HCT116 (cell line): ENCODE measurements at places on chromosomes 11 and 22.

GRCh38 chr11:120792306-120792705 is 231.6 kb upstream of the TBCEL start:
- no peak for DNase-seq

DNA sequence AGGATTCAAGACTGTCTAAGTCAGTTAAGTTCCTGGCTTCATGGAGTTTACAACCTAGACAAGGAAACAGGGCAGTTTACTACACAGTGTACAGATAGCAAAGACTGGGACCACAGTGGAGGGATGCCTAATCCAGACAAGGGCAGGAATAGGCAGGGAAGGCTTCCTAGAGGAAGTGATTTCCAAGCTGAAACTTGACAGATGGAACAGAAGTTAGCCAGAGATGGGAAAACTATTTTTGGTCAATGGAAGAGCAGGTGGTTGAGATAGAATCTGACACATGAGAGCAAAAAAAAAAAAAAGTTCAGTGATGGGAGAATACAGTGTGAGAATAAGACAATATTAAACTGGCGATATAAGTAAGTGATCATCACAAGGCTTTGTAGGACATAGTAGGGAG is 1.3 kb downstream of the COA4 start:
- DNase-seq, result no peak

DNA sequence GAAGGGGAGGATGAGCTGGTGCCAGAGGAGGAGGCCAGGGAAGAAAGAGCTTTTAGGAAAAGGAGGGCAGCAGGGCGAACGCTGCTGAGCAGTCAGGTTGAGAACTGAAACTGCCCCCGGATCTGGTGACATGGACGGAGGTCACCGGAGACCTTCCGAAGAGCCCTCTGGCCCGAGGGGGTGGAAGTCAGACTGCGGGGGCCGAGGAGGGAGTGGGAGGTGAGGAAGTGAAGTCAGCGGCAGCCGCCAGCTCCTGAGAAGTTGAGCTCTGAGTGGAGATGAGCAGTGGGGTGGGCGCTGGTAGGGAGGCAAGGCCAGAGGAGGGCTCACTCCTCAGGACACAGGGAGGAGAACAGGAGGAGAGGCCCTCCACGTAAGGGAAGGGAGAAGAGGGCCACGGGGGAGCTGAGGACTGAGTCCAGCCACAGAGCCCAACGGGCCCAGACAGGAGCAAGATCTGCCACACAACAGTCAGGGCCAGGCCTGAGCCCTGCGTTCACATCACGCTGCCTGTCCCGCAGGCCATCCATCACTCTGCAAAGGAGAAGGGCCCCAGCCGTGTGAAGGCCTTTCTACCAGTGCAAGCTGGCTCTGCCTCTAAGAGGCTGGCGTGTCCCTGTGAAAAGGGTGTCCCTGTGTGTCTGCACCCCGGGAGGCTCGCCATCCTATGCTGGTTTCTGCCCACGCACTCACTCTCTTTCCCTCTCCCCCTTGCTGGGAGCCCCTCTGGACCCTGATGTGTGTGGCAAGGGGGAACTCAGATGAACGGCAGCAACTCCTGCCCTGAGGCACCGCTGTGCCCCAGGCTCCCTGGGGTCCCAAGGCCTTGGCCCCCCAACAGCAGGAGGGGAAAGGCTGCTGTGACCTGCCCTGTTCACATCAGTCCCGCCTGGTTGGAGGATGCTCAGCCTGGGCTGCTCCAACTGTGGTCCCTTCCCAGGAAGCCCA is 19.0 kb upstream of the LRRC32 start:
- DNase-seq, result no peak

GRCh38 chr11:115087791-115088190 is 409.5 kb downstream of the NXPE2 start:
- DNase-seq, result no peak

DNA sequence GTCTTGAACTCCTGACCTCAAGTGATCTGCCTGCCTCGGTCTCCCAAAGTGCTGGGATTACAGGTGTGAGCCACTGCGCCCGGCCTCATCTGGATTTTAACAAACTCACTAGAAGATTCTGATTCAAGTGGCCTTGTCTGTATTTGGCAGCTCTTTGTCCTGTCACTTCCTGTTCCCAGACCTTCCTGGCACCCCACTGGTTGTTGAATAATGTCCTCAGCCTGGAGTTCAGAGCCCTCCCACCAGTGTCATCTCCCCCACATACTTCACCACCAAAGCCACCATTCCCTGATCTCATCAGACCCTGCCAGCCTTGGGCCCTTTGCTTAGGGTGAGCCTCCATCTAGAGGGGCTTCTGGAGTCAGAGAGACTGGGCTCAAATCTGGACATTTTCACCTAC is 3.3 kb downstream of the PELI3 start:
- DNase-seq, result no peak
